NB4 (cell line): ENCODE measurements at places on chromosomes 7 and 10.

GRCh38 chr7:84549409-84549808 is 354.8 kb upstream of the SEMA3A start:
- no peak for DNase-seq

DNA sequence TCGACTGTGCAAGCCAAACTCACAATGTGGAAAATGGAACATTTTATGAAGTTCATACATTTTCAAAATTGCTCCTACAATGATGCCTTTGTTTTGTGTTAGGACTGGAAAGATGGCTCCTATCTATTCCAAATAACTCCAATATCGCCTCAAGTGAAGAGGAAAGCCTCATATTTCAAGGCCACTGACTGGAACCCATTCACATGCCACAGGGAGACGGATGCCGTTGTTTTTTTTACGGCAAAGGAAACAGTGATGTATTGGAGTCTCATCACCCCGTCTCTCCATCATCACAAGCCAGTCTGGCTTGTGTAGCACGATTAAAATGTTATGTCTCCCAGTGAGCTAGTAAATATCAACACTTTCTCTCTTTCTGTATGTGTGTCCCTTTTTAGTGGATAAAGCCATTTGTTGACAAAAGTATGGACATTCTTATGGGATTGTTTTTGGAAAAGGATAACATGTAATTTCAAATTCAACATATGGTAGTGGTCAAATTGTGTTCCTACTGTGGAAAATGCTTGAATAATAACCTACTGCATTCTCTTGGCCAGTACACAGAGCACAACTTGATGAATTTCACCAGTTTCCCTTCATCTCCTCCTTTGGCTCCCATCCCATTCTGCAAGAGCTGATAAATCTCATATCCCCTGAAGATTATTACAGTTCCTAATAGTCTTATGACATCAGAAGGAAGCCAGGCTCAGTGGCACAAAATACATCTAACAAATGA is 109.5 kb upstream of the PITRM1 start:
- no peak for DNase-seq

DNA sequence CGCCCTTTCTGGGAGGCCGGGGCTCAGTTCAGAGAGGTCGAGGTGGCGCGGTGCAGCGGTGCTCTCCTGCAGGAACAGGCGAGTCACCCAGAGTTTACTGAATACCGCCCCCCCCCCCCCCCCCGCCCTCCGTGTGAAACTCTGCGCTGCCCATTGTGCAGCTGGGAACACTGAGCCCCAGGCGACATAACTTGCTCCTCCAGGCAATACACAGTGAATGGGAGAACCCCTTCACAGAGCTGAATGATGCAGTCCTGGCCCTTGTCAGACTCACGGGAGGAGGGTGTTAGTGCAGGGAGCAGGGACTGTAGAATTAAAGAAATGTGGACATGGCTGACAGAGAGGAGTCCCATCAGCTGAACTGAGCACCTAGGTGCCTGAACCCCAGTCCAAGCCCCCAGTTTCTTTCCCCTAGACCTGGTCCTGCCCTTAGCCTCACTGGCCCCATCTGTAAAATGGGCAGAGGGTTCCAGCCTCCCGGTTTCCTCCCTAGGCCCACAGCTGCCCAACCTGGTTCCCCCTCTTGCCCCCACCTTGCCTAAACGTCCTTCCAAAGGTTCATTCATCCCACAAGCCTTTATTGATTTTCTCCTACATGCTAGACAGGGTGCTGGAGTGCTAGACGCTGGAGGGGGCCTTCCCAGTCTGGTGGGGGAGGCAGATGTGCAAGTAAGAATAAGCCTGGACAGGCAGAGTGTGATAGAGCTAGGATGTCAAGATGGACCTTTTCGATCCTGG is 869 bp upstream of the LOXL4 start:
- DNase-seq = no peak

GRCh38 chr7:135601182-135601581 is 43.5 kb downstream of the NUP205 start:
- no peak for DNase-seq

DNA sequence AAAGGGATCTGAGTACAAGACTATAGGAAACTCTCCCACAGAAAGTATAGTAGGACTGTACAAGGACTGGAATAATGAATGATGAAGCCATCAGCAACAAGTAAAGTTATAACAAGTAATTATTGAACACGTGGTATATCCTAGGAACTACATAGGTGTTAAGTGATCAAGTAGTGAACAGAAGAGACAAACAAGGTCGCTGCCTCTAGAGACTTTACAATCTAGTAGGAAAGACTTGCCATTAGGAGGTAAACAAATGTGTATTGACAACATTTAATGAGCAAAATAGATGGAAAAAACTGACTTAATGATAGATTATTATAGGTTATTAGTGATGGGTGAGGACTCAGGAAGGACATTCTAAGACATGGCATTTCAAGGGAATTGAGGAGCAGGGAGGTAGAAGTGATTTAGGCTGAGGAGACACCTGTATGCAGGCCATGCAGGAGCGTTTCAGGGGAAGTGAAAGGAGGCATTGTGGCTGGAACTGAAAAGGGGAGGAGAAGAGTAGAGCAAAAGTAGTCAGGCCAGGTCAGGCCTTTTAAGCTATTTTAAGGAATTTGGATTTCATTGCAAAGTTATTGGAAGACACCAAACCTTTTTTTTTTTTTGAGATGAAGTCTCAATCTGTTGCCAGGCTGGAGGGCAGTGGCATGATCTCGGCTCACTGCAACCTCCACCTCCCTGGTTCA is 8.5 kb upstream of the GLCCI1 start:
- DNase-seq = no peak

GRCh38 chr10:3484306-3485056 is 300.5 kb downstream of the KLF6 start:
- DNase-seq = peak; percentile 59

- peak; percentile 79 for DNase-seq
Observed at GRCh38 chr7:128427289-128427891, 17.6 kb upstream of the IMPDH1 start.

DNA sequence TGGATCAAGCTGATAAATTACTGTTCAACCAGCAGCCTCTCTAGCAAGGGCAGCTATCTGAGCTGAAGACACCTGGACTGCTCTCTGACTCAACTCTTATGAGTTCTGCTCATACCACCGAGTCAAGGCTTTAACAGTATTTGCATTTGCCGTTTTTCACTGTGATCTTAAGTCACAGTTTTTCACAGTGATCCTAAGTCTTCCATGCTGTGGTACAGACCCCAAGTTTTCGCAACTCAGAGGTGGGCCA is 31.3 kb downstream of the PIP4K2A start:
- DNase-seq = no peak

GRCh38 chr10:103350175-103350516 is 794 bp downstream of the PCGF6 start:
- no peak for DNase-seq

DNA sequence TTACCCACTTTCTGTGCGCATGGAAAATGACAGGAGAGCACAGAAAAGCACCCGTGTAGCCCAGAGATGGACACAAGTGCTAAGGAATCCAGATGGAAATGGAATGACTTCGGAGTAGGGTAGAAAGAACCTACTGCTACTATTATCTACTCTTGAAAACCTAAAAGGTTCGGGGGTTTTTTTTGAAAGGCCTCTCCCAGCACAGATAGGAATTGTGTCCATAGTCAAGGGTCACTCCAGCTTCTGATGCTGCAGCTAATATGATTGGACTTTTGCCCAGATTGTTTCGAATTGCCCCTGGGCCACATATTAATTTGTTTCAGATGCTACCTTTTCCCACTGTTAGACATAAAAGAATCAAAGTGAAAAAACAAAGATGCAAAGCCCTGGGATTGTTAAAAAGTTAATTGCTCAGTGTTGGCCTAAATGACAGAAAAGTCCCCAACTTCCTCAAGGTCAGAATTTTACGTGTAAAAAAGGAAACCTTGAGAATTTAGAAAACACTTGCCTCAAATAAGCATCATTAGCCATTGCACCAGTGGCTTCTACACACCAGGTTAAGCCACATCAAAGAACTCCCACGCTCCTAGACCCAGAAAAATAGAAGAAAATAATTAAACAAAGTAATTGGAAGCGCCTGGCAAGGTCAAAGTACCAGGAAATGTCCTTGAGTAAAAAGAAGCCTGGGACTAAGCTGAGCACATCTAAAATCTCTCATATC is 40.8 kb upstream of the INSIG1 start:
- no peak for DNase-seq

DNA sequence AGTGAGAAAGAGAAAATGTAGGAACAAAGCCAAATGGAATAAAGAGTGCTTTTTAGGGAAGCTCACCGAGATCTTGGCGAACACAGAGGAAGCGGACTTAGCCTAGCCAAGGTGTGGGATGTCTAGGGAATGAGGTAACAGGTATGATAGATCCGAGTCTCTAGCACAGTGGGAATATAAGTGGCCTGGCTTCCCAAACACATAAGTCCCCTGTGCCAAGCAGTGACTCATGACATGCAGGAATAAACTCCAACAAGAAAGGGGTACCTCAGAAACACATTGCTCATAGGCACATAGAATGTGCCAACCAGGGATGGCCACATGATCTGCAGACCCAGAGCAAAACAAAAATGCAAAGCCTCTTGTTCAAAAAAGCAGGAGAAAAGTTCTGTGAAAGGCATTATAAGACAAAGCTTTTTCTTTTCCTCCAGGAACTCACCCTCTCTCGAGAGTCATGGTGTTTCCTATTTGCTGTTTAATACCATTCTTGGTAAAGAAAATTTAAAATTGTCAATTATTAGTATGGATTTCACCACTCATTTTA is 542.5 kb downstream of the GATA3 start:
- DNase-seq = no peak

DNA sequence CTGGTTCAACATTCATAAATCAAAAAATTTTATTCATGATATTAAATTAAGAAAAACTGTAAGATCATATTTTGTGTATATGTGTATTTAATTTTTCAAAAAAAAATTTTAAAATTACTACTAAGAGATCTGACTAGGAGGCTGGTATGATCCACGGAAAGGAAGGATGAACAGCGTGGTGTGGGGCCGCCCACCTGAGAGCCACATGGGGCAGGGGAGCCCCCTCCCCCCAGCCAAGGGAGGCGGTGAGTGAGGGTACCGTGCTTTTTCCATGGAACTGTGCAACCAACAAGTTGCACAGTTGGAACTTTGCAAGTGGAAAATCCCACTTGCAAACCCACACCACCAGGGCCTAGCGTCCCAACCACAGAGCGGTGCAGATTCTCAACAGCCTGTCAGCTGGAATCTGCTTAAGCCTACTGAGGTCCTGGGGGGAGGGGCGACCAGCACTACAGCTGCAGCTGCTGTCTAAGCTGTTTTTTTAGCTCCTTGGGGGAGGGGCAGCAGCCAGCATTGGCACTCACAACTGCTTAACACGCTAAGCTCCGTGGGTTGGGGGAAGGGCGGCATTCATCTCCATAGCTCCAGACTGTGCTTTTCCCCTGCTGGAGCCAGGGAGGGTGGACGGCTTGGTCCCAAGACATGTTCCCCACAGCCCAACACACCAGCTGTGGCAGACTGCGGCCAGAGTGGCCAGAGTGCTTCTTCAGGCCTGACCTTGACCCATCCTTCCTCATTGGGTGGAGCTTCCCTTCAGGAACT is 94.2 kb upstream of the IGFBP3 start:
- DNase-seq = peak; percentile 9

GRCh38 chr7:112399501-112399900 is 50.8 kb upstream of the IFRD1 start:
- no peak for DNase-seq

GRCh38 chr10:77649333-77650331 is 12.0 kb upstream of the KCNMA1 start:
- no peak for DNase-seq

DNA sequence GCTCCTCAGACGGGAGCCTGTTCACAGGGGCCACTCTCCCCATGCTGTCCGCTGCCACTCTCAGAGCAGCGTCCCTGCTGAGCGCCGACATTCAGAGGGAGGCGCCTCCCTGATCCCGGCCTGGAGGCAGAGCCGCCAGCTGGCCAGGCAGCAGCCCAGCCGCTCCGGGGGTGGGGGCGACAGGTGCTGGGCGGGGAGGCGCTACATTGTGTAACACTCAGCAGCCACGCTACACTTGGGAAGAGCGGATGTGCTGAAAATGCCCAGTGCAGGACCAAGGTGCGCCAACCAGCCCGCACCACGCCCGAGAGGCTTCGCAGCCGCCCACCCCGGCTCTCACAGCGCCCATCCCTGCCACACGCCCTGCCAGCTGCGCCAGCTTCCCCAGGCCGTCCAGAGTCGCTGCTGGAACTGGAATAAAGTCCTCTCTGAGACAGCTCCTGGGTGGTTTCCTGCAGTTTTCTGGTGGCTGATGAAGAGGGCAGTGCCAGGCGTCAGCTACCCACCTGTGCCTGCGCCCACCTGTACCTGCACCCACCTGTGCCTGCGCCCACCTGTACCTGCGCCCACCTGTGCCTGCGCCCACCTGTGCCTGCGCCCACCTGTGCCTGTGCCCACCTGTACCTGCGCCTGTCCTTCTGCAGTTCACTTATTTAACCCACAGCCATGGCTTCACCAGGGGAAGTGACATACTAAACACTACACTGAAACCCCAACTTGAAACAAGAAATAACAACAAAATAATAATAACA is 25.7 kb downstream of the STK32C start:
- DNase-seq = no peak

DNA sequence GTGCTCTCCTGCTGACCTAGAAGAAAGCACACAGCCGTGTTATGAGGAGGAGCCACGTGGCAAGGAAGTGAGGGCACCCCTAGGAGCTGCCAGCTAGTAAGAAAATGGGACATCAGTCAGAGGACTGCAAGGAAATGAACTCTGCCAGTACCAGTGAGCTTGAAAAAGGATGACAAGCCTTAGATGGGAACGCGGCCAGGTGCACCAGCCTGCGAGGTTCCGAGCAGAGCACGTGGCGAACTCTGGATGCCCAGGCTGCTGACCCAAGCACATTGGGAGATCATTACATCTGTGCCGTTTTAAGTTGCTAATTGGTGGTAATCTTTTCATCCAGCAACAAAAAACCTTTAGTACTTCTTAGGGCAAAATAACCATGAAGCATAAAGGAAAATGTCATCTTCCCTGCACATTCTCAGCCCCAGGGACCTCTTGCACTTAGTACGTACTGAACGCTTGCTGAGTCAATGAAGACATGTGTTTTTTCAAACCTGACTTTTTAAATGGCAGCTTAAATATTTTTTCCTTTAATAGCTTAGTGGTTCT is 69.4 kb downstream of the AMZ1 start:
- peak; percentile 48 for DNase-seq

DNA sequence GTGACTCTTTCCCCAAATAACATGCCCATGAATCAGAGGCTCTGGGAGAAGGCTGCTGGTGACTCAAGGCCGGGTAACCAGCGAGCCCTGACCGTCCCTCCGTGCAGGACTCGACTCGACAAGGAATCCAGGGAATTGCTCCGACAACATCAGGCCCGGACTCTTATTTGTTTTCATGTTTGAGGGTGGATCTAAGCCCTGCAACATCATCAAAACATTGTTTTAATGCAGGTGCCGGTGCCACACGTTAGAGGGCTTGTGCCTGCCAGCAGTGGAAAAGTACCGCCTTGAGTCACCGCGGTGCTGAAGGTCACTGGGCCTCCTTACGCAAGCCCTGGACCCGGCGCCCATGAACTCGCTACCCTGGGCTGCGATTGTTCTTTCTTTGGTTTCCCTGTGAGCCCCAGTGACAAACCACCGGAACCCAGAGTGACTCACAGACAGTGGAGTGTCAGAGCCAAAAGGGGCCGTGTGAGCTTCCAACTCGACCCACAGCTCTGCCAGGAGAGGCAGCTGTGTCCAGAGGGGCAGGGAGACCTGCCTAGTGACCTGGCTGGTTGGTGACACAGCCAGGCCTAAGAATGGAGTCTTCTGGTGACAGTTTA is 139.4 kb upstream of the SHH start:
- DNase-seq = peak; percentile 79

- peak; percentile 55 for DNase-seq
Observed at GRCh38 chr10:78944723-78945312, 123.9 kb upstream of the ZMIZ1 start.

GRCh38 chr10:52542906-52543305 is 228.8 kb downstream of the DKK1 start:
- DNase-seq = no peak

GRCh38 chr7:96903906-96904305 is 101.4 kb upstream of the DLX6 start:
- DNase-seq = no peak
